ENCODE measurements at places on chromosomes 2 and 18.

DNA sequence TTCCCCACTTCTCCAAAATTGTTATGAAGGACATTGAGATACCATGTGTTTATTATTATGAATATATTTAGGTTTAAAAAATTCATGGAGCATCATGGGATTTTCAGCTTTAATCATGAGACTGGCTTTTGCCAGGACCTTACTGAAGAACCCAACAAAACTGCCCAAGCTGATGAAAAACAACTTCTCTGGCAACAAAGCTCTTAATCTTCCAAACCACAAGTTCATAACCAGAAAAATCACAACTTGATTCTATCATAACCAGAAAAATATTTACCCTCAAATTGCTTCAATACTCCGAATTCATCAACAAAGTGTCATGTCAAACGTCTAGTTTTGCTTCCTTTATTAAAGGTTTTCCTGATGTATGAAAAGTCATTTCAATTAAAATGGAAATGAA is 971.8 kb upstream of the ACVR2A start:
- no peak for DNase-seq

- no peak for DNase-seq
Measured at GRCh38 chr2:204315236-204315662, 230.0 kb upstream of the PARD3B start.

- DNase-seq: no peak
Measured at GRCh38 chr2:20590704-20591515, 60.0 kb downstream of the HS1BP3 start.

- DNase-seq: no peak
Measured at GRCh38 chr18:39752351-39752750, 2186.8 kb upstream of the CELF4 start.

DNA sequence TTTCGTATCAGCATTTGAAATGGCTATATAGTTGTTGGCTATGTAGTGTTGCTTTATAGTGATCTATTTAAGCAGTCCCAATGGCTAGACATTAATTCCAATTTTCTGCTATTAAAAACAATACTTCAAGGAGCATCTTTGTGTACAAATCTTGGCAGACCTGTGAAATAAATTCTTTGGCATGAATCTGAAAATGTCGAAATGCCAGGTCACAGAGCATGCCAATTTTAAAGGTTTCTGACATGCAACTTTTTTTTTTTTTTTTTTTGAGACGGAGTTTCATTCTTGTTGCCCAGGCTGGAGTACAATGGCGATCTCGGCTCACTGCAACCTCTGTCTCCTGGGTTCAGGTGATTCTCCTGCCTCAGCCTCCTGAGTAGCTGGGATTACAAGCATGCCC is 26.8 kb upstream of the CABLES1 start:
- DNase-seq: no peak

- DNase-seq: no peak
Measured at GRCh38 chr18:48942554-48943261, 8.1 kb downstream of the SMAD7 start.

DNA sequence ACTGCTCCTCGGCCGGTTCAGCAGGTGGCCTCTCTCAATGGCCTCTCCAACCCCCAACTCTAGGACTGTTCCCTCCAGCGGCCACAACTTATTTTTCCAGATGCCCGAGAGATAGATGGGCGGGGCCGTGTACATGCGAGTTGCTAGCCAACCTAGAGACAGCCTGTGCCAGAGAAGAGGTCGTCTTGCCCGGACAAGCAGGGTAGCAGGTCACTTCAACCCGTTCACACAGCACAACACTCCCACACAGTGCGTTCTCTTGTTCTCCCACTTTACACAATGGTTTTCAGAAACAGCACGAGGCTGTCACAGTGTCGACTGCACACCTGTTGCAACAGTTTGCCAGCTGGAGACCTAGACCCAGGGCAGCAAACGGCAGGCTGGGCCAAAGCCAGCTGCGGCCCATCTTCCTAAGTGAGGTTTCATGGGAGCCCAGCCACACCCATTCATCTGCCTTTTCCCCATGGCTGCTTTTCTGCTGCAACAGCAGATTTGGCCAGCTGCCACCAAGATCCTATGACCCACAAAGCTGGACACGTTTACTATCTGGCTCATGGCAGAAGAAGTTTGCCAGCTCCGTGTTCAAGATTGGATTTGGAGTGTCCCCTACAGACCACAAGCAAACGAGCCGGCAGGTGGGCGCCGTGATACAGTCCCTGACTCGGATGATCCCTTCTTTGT is 7.3 kb upstream of the PRLH start:
- DNase-seq: no peak

- DNase-seq: no peak
Measured at GRCh38 chr18:59639821-59640220, 57.4 kb downstream of the CCBE1 start.

DNA sequence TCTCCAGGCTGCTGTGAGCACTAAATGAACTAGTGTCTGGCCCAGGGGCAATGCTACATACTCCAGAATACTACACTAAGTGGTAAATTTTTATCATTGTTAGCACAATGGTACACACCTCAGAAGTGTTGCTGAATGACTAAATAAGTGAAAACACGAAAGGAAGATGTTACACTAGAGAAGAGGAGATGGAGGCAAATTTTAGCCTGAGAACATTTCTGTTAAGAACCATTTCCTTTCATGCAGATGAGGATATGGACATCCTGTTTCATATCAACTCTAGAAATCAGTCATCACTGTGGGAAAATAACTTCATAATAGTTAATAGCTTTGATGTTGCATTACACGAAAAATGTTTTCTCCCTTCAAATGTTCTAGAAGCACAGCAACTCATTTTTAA is 117.6 kb upstream of the STK17B start:
- no peak for DNase-seq

DNA sequence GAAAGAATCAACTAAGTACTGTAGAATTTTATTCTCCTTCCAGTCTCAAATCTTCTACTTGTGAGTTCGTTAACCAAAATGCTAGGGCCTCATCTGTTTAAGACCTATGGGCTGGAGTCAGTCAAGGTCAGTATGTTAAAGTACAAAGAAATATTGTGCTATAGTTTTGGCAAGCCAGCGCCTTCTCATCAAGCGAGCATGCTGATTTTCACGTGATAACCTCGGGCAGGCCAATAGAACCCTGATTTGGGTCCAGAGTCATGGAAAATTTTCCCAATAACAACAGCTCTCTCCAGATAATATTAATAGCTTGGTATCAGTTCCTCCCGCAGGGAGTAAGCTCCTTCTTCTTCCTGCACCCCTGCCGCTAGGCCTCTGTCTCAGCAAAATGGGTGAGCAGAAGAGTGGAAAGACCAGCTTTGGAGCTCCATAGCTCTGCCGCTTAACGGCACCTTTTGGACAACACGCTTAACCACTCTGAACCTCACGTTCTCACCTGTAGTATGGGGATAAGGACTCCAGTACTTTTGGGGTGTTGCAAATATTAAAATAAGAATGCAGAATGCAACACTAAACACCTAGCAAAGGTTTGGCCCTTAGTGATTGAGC is 11.7 kb downstream of the CABLES1 start:
- DNase-seq: no peak

DNA sequence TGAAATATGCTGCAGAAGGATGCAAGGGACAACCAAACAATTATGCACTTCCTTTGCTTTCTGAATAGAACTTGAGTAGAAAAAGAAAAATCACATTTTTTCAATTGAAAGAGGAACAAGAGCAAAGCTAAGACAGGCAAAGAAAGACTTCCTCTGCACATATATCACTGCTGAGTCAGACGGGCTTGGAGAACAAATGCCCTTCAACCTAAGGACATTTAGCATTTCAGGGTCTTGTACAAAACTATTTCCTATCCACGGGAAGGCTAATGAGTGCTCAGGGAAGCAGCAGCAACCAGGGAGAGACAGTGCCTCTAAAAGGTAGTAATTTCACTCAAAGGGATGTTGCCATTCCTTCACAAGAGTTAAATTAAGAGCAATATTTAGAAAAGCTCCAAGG is 570.0 kb upstream of the GCFC2 start:
- DNase-seq: no peak

- DNase-seq: no peak
Measured at GRCh38 chr2:70330476-70330875, 28.6 kb upstream of the FAM136A start.

GRCh38 chr2:97871096-97871780 is 124.5 kb downstream of the TMEM131 start:
- no peak for DNase-seq

DNA sequence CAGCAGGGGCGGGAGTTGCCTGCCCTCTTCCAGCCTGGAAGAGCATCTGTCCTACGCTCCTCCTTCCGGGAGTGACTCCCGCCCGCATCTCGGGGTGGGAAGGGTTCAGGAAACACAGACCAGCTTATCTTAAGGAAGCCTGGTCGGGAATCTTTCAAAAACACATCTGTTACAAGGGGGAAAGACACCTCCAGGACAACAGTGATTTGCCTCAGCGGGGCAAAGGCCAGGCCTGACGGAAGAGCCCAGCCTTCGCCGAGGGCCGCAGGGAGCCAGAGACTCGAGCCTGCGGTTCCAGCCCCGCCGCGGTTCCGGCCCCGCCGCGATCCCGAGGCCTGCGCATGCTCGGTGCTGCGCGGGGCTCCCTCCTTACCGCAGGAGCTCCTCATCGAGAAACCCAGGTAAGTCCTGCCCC is 38.1 kb upstream of the TGIF1 start:
- peak; percentile 35 for DNase-seq

GRCh38 chr2:165793779-165794535 is at the start of gene GALNT3:
TSS of gene GALNT3 (minus strand) at chr2:165794247. CDS start at chr2:165770700, 23,547 bp downstream.
- DNase-seq: peak; percentile 31

DNA sequence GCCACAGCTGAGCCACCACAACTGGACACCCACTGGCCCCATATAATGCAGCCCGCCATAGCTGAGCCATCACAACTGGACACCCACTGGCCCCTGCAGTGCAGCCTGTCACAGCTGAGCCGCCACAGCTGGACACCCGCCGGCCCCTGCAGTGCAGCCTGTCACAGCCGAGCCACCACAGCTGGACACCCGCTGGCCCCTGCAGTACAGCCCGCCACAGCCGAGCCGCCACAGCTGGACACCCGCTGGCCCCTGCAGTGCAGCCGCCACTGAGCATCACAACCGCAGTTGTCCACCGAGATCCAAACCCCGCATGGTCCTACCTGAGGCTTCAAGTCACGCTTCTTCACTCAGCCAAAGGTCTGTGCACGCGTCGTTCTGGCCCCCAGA is 134.2 kb downstream of the PXDN start:
- DNase-seq: no peak

GRCh38 chr18:3037423-3037915 is 24.5 kb upstream of the LPIN2 start:
- no peak for DNase-seq

DNA sequence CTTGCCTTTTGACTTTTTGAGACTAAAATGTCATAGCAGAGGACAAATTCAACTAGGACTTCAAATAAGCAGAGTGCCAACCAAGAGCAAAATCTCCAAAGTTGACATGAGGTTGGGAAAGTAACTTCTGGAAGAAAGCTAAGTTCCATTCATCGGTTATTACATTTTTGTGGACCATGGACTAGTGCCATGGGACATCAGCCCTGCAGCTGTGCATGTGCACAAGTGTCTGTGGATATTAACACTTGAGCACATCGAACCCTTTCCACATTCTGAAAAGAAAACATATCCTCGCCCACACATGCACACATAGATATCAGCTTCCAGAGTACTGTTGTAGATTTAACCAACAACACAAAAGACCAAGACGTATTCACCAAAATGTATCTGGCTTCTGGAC is 262.6 kb downstream of the NYAP2 start:
- DNase-seq: no peak

DNA sequence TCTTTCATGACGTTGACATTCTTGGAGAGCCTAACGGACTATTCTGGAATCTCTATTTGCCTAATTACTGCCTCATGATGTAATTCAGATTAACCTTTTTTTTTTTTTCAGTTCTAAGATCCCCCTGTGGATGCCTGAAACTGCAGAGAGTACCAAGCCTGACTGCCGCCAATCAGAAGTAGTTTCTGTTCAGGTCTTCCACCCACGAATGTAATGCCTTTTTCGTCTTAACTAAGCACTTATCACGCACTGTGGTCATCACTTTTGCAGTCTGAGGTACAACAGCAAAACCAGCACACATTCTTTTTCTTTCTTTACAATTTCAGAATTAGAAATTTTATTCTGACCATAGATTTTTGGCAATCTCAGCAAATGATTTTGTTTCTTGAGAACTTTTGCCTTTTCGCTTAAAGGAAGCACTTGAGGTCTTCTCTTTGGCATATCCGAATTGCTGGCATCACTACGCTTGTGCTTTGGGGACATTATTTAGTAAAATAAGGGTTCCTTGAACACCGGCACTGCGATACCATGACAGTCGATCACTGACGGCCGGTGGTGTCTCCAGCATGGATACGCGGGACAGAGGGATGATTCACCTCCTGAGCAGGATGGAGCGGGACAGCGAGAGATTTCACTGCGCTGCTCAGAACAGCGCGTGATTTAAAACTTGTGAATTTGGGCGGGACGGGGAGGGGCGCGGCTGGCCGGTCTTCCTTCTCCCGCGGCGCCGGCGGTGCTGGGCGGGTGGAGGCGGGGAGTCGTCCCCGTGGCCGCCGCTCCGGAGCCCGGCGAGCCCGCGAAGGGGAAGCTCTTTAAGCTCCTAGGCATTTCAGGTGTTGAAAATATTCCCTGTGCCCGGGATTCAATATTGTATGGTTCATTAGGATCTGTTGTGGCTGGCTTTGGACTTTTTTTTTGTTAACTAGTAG is 32.0 kb upstream of the GPR55 start:
- DNase-seq: peak; percentile 37

DNA sequence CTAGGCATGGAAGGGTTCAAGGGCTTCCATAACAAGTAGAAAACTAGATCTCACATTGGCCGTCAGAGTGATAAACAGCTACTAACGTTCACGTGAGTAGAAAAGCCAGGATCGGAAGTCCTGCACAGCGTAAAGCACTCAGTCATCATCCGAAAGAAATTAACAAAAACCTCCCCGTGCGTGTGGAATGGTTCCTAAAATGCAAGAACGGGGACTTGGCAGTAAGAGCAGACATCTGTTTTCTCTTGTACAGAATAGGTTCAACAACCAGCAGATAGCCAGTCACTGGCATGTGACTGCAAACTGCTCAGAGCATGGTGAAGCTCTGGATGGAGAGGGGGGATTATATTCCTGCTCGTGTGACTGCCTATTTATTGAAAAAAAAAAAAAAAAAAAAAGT is 106.9 kb upstream of the ITGB6 start:
- no peak for DNase-seq

DNA sequence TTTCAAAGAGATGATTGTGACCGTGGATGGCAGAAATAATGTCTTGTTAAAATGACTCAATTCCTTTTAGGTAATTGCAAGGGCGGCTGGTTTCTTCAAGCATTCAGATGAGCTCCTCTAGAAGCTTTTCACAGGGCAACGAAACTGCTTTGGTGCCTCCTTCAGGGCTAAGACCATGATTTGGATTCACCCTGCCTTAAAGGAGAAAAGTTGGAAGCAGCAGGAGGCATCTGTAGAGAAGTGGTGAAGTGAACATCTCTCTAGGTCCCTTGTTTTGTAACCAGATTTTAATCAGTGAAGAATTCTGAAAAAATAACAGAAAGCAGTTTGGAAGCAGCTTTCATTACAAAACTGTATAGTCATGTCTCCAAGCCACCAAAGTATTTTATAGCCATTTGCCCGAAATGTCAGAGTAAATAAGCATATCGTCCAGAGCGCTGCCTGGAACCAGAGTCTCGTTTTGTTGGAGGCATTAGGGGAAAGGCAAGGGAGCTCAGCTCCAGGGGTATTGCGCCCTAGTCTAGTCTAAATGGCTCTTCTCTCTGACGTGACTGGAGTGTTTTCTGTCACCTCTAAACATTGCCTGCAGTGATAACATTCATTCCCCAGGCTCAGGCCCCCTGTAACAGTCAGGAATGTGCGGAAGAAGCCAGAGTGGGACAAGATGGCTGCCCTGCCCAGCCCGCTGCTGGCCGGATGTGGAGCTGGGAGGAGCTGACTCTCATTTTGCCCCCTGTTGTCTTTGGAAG is 57.8 kb upstream of the ITGB6 start:
- DNase-seq: no peak

GRCh38 chr2:183001948-183002347 is 36.3 kb downstream of the NCKAP1 start:
- no peak for DNase-seq

All from stimulated activated CD4-positive, alpha-beta T cell treated with anti-CD3 and anti-CD28 coated beads, Interleukin-4, amount 100 ng/mL, for 1 hour (primary cell).